ENCODE measurements at places on chromosomes 13 and 19.

DNA sequence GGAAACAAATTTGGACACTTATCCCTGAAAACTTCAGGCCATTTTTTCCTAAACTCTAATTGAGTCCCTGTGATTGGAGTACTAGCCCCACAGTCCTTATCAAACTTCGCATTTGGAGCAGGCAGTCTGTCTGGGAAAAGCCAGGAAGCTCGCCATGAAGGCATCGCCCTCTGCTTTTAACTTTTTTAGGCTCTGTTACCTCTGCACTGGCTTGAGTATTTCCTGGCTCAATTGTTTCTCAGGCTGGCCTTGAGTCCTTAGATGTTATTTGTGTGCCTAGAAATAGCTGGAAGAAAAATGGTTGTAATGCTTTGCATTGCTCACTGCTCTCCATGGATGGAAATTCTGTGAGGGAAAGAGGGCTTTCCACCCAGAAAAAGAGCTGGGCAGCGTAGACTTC, 24.2 kb downstream of the ACTN4 start:
- no peak for DNase-seq

- DNase-seq, result no peak
These were observed 11.0 kb downstream of the PRKCG start for GRCh38 chr19:53892981-53893325.

GRCh38 chr13:50915565-50915964, 6.0 kb downstream of the RNASEH2B start:
- DNase-seq, result no peak

GRCh38 chr19:55590617-55591016, 8.7 kb downstream of the FIZ1 start:
- DNase-seq, result no peak

GRCh38 chr19:30344446-30345425, 27.4 kb upstream of the ZNF536 start:
- no peak for DNase-seq

DNA sequence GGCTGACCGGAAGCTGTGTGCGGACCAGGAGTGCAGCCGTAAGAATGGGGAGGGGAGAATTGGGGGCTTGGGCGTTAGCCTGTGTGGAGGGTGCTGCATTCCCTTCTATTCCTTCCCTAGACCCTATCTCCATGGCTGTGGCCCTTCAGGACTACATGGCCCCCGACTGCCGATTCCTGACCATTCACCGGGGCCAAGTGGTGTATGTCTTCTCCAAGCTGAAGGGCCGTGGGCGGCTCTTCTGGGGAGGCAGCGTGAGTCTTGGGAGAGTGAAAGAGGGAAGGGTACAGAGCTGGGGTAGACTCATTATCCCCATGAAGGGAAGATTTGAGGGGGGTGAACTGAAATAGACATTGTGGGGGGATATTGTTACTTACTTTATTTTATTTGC, 306 bp downstream of the MIA start:
- no peak for DNase-seq

- DNase-seq, result no peak
These were observed 1.2 kb upstream of the GPX4 start for GRCh38 chr19:1102407-1103131.

DNA sequence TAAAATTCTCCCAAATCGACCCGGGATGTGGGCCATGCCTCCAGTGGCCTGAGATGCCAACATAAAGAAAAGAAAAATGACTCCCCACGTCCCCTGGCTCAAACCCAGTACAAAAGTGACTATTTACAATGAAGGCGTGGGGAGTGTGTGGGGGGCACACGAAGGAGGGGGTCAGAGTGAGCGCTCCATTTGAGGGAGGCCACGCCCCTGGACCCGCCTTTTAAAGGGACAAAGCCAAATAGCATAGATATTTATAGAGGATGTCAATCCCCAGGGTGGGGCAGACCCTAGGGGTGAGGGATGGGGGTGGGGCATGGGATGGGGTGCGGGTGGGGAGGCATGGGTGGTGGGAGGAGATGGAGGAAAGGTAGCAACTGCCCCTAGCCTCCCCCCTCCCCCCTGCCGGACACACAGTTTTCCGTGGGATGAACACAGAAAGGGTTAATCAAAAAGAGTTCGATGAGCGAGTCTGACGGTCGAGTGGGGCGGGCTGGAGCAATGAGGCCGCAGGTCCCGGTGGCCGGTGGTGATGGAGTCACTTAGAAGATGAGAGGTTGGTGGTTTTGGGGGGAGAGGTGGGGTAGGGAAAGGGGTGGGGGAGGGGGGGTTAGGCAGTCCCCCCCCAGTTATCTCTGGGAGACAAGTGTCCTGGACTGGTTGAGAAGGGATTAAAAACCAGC, 20.1 kb upstream of the NANOS2 start:
- no peak for DNase-seq

DNA sequence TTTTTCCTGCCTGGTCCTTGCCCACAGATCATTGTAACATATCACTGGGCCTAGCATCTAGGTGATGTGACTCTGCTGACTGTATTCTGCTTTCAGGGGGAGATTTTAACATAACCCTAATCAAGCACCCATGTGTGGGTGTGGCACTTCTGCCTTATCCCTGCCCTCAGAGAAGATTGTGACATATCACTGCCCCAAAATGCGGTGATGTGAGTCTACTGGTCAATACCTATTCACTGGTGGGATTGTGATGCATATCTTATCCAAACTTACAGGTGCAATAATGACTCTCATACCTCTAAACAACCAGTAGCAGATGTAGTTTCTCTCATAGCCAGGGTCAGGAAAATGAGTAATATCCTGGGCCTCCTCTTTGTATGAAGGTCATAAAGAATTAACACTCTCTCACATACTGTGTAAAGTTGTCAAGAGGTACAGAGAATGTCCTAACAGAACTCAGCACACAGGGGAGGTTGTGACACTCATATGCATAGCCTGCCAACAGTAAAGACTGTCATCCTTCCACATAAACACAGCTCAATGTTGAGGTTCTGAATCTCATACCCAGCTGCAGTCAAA, 12.1 kb upstream of the ZNF681 start:
- no peak for DNase-seq

DNA sequence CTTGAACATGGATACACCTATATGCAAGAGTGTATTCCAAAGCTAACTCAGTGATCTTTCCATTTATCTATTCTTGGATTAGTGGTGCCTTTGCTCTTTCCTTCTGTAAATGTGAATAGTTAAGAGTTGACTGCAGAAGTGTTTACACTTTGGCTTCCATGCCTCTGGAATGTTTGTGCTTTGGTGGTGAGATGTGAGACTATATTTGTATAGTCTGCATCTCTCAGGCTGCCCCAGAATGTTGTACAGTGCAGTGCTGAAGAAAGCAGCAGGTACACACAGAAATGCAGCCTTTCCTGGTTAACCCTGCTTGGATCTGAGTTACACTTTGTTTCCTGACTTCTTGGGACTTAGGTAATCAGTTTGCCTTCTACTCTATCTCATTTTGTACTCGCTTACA, 90.2 kb downstream of the DNAJC15 start:
- no peak for DNase-seq

DNA sequence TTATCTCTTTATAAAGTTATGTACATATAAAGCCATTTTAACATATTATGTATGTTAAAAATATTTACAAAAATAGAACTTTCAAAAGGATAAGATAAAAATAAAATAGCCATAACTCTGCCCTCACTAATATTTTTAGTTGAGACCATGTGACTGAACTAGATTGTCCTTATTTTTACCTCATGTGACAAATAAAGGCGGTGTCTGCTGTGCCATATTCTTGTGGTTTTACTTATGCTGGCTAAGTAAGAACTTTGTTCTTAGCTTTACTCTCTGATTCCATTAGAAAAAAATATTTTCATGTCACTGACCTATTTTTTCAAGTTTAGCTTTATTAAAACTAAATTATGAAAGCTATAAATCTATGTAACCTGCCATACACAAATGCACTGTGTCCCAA, 135.6 kb upstream of the TSC22D1 start:
- no peak for DNase-seq

DNA sequence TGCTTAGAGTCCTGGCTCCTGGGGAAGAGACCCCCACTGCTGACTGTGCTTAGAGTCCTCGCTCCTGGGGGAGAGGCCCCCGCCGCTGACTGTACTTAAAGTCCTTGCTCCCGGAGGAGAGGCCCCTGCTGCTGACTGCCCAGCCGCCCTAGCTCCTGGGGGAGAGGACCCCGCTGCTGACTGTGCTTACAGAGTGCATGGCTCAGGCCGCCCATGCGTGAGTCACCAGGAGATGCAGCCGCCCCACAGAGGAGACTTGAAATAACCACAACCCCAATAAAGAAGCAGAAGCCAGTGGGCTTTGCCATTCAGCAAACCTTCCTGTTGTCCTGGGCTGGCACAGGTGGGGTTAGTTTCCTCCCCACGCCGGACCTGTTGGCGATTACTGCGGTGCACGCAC, 79.2 kb upstream of the C13orf46 start:
- DNase-seq, result no peak

DNA sequence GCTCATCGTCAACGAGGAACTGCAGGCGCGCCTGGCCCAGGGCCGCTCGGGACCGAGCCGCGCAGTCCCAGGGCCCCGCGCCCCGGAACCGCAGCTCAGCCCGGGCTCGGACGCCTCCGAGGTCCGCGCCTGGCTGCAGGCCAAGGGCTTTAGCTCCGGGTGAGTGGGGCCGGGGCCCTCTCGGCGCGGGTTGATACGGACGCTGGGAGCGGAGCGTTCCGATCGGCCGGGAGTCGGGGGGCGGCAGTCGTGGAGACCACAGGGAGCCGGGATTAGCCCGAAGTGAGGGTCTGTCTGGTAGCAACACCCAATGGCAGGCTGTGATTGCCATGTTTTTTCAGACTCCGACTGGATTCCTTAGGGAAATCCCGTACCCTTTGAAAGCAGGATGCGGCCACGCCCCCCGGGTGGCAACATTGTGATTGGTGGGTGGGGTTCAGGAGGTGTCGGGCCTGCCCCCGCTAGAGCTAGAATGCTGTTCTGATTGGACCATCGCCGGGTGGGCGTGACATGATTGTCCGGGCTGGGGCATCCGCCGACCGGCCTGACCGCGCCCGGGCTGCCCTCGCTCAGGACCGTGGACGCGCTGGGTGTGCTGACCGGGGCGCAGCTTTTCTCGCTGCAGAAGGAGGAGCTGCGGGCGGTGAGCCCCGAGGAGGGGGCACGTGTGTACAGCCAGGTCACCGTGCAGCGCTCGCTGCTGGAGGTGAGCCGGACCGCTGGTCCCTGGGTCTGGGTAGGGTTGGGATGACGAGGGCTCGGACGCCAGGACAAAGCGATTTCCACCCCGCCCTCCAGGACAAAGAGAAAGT, 11.3 kb downstream of the EPS8L1 start:
- peak; percentile 37 for DNase-seq

GRCh38 chr13:68850160-68850559, 1257.5 kb upstream of the ATXN8OS start:
- DNase-seq, result no peak

DNA sequence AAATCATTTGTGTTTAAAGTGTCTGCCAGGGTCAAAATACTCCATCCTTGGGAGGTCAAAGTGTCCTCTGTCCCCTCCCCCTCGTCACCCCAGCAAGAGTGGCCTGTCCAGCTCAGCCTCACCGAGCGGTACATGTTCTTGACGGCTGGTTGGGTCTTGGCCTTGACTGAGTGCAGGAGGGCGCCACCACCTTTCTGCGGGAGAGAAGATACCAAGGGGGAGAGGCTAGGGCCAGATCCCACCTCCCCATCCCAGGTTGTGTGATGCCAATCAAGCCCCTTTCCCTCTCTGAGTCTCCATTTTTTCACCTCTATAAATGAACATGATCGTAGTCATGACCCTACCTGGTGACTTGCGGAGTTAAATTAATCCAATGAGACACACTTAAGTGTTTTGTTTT, 6.1 kb downstream of the CRB3 start:
- DNase-seq, result no peak

DNA sequence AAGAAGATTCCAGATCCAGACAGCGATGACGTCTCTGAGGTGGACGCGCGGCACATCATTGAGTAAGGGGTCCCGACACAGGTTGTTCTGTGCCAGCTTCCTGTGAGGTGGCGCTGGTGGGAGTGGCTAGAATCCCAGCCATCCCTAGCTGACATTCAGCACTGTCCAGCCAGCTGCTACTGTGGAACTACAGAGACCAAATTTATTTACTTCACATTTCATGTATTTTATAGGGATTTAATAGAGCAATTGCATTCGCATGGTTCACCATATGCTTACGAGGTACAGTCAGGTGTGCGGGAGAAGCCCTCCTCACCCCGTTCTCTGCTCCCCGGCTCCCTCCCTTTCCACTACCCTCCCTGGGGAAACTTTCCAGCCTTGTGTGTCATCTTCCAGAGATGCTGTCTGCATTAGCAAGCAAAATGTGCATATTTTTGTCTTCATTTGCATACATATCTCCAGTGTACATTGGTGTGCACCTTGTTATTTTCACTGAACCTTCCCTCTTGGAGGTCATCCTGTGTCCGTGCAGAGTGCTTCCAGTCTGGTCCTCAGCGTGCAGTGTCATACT, 47.2 kb downstream of the SMARCA4 start:
- no peak for DNase-seq

DNA sequence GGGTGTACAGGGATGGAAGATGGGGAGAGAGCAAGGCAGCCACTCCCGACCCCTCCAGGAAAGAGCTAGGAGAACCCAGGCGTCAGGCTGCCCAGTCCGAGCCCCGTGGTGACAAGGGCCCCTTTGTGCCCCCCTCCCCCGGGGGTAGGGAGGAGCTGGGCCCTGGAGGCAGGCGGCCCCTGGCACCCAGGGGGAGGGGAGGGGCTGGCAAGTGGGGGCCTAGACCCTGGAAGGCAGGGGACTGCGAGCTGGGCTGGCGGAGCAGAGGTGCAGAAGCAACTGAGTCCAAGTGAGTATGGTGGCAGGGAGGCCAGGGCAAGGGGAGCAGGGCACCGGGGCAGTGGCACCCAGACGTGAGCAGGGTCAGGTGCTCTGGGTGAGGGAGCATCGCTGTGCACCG, at the start of gene MAG:
TSS of gene MAG (plus strand) at position 246 of the 400 bp plus-strand sequence. CDS start 3,248 bp downstream, outside the sequence.
- DNase-seq, result no peak

DNA sequence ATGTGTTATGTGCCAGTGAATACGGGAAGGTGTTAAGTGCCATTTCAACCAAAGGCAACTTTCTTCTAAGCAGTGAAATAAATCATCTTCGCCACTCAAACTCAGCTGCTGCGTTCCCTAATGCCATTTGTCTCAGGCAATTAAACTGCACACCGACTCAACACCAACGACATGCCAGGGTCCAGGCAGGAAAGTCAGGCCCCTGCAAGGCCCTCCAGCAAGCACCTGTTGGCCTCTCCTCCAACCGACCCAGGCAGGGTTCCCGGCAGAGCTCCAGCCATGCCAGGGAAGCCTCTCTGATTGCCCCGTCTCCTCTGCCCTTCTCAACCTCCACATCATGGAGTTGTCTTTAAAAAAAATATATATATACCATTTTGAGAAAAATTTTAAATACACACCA, 21.8 kb downstream of the SAFB2 start:
- DNase-seq, result no peak

DNA sequence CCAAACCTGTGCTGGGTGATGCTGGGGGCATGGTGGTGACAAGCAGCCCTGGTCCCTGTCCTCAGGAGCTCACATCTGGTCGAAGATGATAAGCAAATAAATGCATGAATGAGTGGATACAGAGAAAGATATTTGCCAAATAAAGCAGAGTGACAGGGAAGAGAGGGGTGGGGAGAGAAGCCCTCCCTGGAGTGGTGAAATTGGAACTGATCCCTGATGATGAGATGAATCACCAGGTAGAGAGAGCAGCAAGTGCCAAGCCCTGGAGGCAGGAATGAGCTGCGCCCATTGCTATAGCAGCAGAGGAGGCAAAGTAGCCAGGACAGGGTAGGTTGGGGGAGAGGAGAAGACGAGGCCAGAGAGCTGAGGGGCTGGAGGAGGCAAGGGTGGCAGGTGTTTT, 13.7 kb downstream of the FXYD5 start:
- no peak for DNase-seq
